Activated CD4-positive, alpha-beta memory T cell treated with anti-CD3 and anti-CD28 coated beads, Interleukin-2, amount 10 ng/mL, durations not matched to agents 7 days and 5 days (primary cell): ENCODE measurements at places on chromosomes 4 and X.

DNA sequence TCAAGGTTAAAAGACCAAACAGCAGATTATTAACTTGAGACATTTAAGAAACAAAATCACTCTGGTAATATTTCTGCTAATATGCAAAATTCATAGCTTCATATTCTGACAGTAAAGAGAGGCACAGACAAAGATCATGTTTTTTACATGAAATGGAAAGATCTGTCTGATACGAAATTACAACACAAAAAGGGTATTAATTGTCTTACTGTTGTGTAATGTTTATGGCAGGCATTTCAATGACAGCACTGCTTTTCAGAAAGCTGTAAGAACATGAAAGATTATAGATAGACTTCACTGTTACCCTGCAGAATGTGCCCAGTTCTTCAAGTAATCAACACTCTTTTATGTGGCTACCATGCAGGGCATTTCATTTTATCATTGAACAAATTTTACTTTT is 15.4 kb downstream of the DCHS2 start:
- DNase-seq: no peak

- peak; percentile 61 for DNase-seq
These were observed 421 bp downstream of the MECP2 start for GRCh38 chrX:154097003-154097588.

GRCh38 chr4:5996641-5997040 is 21.6 kb downstream of the C4orf50 start:
- no peak for DNase-seq

DNA sequence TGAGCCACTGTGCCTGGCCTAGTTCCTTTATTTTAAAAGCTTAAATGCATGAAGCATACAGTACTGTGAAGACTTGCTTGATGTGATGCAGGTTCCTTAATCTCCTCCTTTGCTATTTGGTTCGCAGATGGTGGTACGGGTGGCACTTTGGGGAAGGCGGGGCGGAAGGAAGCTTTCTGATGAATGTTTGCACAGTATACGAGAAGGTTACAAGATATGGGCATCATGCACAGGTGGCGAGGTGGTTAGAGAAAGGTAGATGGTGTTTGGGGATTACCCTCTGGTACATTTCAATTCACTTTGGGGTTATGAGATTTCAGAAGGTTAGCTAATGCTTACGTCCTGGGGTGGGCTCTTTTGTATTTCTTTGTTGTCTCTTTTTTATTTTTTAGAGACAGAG is 17.2 kb downstream of the RHOH start:
- DNase-seq: no peak

GRCh38 chr4:159162576-159162975 is 59.7 kb downstream of the RAPGEF2 start:
- no peak for DNase-seq

GRCh38 chr4:2057382-2058065 is 1.6 kb upstream of the NAT8L start:
- DNase-seq: no peak

GRCh38 chr4:8275548-8275910 is 6.0 kb downstream of the HTRA3 start:
- DNase-seq: no peak

GRCh38 chrX:43679778-43680177 is 23.7 kb downstream of the MAOA start:
- DNase-seq: no peak

GRCh38 chr4:144902614-144903013 is 195.4 kb downstream of the ANAPC10 start:
- DNase-seq: no peak

DNA sequence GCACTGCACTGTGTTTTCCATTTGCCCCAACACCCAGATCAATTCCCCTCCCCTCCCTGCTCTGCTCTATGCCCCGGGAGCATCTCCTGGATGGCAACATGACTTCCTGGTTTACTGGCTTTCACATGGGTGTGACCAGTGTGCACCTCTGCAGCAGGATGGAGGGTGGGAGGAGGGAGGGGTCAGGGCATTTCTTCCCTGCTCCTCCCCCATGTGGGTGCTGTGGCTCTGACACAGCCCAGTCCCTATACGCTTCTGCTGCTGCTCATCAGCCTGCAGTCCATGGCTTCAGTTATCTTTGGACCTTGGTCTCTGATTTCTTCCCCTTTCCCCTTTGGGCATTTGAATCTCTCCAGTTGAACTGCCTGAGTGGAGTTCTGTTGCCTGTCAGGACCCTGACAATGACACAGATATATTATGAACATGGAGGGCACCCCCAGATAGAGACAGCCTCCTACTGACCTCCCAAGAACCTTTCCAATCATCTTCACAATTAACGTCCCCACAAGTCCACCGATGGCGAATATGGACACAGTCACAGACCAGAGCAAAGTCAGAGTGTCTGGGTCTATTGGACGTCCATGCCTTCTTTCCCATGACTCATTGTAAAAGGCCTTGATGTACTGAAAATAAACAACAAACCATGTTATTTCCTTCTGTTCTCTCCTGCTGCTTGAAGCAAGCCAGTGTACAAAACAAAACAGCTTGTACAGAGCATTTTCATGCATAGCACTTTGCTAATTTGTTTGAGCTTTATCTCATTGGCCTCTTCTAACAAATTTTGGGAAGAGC is 24.8 kb downstream of the SLC2A9 start:
- no peak for DNase-seq

DNA sequence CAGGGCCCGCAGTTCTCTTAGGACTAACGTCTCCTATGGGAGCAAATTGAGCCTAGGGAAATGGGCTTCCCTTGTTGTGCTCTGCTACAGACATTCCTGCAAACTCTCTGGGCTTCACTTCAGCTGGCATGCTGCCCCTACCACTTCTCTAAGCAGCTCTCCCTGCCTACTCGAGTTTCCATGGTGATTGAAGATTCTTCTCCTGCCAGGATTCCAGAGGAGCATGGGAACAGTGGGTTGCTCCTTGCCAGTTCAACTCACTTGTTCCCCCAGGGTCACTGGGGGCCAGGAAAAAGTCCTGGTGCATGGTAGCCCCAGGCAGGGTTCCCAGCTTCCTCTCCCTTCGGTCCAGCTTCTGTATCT is 21.1 kb upstream of the WDR17 start:
- DNase-seq: no peak

- DNase-seq: no peak
These were observed 2.8 kb downstream of the RENBP start for GRCh38 chrX:153941336-153942252.

DNA sequence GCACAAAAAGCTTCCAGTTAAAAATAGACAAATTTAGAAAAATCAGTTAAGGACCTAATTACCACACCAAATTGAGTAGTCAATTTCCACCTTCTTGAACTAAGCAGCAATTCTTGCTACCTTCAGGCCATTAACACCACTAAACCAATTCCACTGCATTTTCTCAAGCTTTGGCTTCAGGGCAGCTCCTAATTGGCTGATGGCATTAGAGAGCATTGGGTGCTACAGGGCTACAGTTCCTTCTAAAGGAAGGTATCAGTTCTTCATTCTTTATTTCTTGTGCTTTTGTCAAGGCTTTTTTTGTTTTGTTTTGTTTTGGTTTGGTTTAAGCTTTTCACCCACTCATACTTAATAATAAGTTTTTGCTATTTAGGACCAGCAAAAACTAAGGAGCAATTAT is 90.2 kb upstream of the FAM241A start:
- DNase-seq: no peak

GRCh38 chr4:10605746-10606482 is 78.7 kb downstream of the CLNK start:
- no peak for DNase-seq

DNA sequence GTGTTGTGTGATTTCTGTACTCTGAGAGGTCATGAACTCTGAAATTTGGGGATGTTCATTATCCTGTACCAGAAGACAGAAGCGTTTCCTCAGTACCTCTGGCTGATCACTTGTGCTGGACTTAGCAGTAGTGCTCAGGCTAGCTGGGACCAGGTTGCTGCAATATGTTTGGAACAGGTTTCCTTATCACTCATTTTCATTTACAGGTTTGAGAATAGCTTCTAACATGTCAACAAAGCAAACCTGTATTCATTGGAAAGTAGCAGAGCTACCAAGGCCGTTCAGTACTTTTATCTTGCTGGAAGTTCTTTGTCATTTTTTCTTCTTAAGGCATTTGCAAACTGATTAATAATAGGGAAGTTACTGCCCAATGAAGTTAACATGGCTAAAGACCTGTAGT is 242.9 kb upstream of the ANKRD50 start:
- DNase-seq: no peak

DNA sequence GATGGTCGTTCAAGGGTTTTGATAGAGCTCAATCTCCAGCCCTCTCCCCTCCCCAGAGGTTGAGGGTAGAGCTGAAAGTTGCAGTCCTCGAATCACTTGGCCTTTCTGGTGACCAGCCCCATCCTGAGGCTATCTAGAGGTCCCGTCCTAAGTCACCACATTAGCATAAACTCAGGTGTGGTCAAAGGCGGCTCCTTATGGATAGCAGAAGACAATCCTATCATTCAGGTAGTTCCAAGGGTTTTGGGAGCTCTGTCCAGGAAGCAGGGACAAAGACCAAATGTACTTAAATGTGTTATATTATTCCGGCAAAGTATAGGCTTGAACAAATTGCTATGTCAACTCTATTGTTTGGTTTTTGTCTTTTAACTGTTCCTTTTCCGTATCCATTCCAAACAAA is 30.6 kb downstream of the PDK3 start:
- no peak for DNase-seq

DNA sequence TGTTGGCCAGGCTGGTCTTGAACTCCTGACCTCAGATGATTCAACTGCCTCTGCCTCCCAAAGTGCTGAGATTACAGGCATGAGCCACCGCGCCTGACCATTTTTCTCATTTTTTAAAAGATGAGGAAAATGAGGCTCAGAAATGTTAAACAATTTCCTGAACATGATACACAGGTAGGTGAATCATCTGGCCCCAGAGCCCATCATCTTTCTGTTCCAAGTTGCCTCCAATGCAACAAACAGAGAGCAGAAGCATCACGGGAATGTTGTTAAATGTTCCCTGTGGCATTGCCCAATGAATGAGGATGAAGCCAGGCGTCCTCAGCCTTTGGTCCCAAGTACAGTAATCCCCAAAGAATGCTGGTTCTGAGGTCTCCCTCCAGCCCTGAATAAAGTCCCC is 31.3 kb upstream of the ANXA5 start:
- DNase-seq: no peak

- DNase-seq: no peak
These were observed 165.6 kb upstream of the GLRA2 start for GRCh38 chrX:14363728-14364127.

- DNase-seq: peak; percentile 15
These were observed 82.0 kb downstream of the PLS3 start for GRCh38 chrX:115642895-115643530.

- DNase-seq: no peak
These were observed 137.8 kb downstream of the SCFD2 start for GRCh38 chr4:53228036-53228435.
